ENCODE measurements at places on chromosomes 1 and 21. TPM values are rescaled to one million over a fixed set of nuclear protein-coding genes. Genes with fewer than 3 reads are reported as not detected.

The CTSE gene
- not detected for total RNA-seq

The IFNLR1 gene
- 1.3 TPM for total RNA-seq

The DYNLT5 gene
- not detected for total RNA-seq

The CENPF gene
- total RNA-seq = 74.1 TPM

The C1orf52 gene
- total RNA-seq = 19.8 TPM

The KIRREL1 gene
- total RNA-seq = 34.8 TPM

The CD1B gene
- total RNA-seq = not detected
